Umbilical cord (tissue), 2 donors: ENCODE measurements at places on chromosomes 6 and 20. TPM values are rescaled to one million over a fixed set of nuclear protein-coding genes. Genes with fewer than 3 reads are reported as not detected.

DNA sequence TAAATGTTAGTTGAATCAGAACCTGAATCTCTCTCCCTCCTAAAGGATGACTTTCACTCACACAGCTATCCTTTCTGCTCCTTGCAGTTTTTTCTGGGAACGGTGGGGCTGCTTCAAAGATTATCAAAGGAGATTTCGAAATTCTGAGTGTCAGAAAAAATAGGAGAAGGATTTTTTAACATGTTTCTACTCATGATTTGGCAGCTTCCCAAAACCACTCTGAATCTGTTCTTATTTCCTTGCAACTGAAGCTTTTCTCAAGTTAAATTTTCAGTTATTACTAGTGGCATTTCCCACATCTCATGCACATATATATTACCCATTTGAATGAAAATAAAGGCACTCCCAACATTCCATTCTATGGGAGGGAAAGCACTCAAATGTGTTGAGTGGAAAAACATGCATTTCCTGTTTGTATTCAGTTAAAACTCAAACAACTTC, 123.6 kb downstream of the LCA5 start:
- peak; percentile 43 for DNase-seq

DNA sequence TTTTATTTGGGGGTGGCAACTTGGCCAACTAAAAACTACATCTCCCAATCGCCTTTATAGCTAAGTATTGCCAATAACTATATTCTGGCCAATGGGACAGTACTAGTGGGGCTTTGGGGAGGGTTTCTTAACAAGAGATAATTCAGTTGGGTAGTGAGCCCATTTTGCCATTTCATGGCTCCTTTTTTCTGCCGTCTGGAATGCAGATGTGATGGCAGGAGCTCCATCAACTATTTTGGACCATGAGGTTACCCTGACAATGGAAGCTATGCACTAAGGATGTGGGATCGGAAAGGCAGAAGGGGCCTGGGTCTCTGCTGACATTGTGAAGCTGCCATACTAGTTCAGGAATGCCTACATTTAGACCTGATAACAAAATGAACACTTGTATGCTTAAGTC, 67.0 kb upstream of the FOXC1 start:
- DNase-seq, result no peak

DNA sequence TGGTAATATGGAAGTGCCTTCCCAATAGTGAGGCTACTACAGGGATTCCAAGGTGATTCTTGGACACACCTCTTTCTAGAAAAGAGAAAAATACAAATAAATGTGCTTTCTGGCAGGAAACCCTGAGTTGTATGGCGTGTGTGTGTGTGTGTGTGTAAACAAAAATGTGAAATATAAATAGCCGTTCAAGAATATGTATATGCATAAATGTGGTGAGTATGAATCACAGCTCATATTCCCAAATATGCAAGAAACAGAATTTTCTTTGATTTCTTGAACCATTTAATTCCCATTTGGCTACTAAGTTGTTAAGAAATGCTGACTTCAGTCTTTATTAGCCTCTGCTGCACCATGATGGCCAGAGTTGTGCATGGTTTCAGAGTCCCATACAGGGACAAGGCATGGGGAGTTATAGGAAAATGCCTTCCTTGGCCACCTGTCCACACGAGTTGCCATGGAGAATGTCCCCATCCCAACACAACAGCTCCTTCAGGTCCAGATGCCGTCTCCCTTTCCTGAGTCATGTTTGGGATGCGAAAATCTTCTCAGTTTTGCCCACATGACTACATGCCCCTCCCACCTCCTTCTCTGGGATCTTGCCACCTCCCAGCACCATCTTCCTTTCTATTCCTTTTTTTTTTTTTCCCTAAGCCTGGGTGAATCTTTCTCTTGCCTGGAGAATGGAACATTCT, 312.4 kb upstream of the ECI2 start:
- DNase-seq, result no peak

GRCh38 chr6:122788663-122789181, 336 bp upstream of the SMPDL3A start:
- no peak for DNase-seq

- no peak for DNase-seq
These were observed 383.4 kb downstream of the GRIK2 start for GRCh38 chr6:101776919-101777350.

DNA sequence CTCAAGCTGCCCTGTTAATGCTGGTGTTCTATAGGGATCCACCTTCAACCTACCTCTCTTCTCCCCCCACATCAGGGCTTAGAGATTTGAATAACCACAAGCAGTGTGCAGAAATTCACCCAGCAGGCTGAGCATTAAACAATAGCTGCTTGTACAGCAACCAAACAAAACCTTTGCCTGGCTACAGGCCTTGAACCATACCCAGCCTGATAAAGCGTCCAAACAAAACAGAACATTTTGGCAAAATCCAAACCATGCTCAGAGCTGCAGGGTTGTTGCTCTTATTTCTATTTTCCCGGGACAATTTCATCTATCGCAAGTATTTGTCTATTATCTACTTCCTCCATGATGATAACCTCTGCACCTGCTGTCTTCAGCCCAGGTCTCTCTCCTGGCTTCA, 142.3 kb downstream of the UNC5CL start:
- no peak for DNase-seq

DNA sequence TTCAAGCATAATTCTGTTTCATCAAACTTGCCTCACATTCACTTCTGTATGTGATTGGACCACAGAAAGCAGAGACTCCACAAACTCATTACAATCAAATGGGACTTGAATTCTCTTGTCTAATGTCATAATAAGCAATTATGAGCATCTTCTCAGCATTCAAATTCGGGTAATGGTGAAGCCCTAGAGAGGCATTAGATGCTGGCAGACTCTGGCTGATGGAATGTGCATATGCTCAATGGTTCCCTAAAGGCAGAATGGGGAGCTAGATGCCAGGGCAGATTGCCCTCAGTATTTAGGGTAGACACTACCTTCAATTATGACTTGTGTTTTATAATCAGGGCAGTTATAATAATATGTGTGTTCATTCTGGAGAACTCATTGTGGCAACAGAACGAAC, 127.9 kb downstream of the HDGFL1 start:
- DNase-seq, result no peak

DNA sequence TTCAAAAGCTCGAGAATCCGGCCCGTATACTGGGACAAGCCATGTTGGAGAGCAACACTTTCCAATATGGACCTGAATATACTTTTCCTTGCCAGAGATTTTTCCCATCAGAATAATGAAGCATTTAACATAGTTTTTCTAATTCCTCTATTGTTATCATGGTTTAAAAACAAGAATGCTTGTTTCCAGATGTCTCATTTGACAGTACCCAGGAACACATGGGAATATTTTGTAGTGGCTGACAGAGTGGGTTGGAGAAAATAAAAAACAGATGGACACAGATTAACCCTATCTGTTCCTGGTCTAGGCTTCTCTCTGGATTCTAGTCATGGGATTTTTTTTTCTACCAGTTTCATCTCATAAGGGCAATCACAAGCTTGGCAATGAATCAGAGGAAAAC, 164.8 kb upstream of the CEP162 start:
- DNase-seq, result no peak

DNA sequence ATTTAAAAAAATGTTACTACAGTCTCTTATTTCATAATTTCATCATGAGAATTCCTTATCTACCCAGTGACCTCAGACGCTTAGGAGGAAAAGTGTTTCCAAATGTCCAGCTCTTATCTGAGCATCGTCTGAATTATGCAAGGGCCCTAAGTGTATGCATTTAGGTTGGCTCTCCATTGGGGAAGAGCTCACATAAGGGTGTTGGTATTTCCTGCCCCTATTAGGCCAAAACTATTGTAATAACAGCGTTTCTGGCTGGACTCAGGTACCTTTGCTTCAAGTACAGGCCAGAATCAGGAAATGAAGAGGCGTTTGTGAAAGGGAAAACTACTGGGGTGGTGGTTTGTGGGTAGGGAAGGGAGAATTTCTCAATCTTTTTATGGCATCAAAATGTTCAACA, 40.4 kb upstream of the SGK1 start:
- peak; percentile 38 for DNase-seq

- DNase-seq, result no peak
These were observed 216.9 kb downstream of the GMDS start for GRCh38 chr6:2028457-2029038.

GRCh38 chr20:16732506-16733152, 2.8 kb downstream of the SNRPB2 start:
- no peak for DNase-seq

- DNase-seq, result no peak
These were observed 401.7 kb downstream of the ZFAND3 start for GRCh38 chr6:38221251-38221650.

GRCh38 chr6:11754625-11755271, 23.9 kb downstream of the ADTRP start:
- DNase-seq, result peak; percentile 53

- no peak for DNase-seq
These were observed 245.0 kb downstream of the GMPR start for GRCh38 chr6:16483315-16483875.

DNA sequence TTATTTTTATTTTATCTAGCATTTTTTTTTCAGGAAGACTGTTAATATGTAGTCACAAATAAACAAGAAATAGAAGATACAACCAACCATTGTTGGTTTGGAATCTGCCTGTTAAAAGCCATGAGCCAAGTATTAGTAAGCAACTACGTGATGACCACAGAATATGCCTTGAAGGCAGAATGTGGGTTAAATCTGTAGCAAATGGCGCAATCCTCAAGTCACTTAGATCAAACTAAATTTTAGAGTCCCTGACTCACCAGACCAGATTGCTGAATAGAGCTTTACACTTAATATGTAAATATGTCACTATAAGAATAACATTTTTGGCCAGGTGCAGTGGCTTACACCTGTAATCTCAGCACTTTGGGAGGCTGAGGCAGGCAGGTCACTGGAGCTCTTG, 800.1 kb upstream of the CITED2 start:
- DNase-seq, result no peak

DNA sequence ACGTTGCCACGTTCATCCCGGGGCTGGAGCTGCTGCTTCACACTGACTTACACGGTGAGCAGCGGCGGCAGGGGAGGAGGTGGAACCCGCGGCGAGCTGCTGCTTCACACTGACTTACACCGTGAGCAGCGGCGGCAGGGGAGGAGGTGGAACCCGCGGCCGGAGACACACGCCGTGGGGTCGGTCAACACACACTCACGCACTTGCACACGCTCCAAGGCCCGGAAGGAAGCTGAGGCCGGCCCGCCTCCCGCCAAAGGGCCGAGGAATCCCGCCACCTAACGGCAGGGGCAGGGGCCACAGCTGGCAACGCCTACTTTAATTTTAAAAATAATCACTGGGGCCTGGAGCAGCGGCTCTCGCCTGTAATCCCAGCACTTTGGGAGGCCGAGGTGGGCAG, 94.4 kb upstream of the FOXC1 start:
- no peak for DNase-seq

DNA sequence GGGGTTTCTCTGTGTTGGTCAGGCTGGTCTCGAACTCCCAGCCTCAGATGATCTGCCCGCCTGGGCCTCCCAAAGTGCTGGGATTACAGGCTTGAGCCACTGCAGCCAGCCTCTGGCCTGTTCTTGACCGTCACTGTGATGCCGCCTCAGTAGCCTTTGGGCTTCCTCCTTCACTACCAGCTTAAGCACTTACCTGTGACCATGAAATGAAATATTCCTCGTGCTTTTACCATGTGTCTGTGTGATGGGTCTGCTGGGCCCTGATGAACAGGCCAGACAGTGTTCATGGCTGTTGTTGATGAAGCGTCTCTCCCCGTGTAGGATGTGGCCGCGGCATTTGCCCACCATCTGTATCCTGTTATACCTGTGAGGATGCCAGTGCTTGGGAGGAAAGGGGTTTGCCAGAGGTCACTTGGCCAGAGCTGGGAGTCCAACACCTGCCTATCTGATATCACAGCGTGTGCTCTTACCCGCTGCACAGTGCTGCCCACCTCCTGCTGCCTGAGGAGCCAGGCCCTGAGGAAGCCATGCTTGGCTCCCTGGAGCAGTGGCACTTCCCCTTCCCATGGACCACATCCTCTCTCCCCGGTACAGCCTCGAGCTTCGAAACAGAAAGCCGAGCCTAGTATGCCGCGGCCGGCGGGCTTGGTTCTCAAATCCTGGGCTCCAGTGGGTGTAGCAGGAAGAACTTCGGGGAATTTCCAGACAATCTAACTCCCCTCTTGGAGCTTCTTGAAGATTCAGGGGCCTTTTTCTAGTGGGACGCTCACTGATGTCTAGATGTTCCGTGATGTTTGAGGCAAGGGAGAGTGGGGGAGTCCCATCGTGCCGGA, 167.9 kb downstream of the ZDHHC14 start:
- no peak for DNase-seq

- no peak for DNase-seq
These were observed 90.9 kb downstream of the PRND start for GRCh38 chr20:4812641-4813075.

DNA sequence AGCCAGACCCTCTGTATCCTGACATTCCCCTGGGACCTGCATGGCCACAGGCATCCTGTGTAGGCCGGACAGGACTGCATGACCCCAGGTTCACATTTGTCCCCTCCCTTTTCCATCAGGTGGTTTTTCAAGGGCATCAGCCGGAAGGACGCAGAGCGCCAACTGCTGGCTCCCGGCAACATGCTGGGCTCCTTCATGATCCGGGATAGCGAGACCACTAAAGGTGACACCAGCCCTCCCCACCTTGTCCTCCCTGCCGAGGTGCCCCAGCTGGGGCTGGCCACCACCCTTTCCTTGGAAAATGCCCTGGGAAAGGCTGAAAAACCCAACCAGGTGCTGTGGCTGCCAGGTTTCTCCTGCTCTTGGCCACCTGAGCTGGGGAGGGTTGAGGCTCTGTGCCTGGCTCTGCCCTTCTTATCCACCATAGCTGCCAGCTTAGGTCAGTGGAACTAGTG, 27.6 kb downstream of the HCK start:
- no peak for DNase-seq

- no peak for DNase-seq
These were observed 60.0 kb downstream of the CD83 start for GRCh38 chr6:14177413-14178082.

DNA sequence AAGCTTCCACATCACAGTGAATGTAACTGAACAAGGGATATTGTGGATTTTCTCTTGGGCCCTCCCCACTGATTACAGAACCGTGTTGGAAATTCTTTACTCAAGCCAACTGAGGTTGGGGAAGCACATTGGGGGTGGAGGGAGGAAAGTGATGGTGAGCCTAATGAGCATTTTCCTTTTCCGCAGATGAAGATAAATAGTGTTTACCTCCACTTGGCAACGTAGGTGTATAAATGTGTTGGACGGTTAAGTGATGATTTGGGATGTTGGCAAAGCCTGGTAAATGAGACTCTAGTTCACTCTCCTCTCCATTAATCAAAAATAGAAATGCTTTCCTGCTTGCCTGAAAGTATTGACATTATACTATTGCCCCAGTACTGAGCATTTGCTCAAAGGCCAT, 27.1 kb upstream of the NRN1 start:
- DNase-seq, result no peak

- no peak for DNase-seq
These were observed 76.2 kb upstream of the OLIG3 start for GRCh38 chr6:137570393-137570792.

GRCh38 chr6:158009114-158009891, 27.6 kb downstream of the SYNJ2 start:
- peak; percentile 72 for DNase-seq

Gene PRSS16
- not detected for total RNA-seq

Gene PMEPA1
- 14.7 TPM for total RNA-seq

Gene TFAP2C
- total RNA-seq, result 6.7 TPM

Gene HLA-DOA
- total RNA-seq, result 0.72 TPM

Gene FHL5
- 18.1 TPM for total RNA-seq

Gene HSPA1L
- 1.4 TPM for total RNA-seq

Gene PPP1R14C
- total RNA-seq, result 10.8 TPM

Gene TMEM200A
- total RNA-seq, result 22.1 TPM

Gene SNX3
- 185 TPM for total RNA-seq

Gene PRPH2
- total RNA-seq, result 1.4 TPM

Gene STAU1
- total RNA-seq, result 36.1 TPM

Gene PLAGL2
- total RNA-seq, result 1.2 TPM

Gene RHAG
- not detected for total RNA-seq

Gene IL20RA
- 5.1 TPM for total RNA-seq

Gene DCBLD1
- total RNA-seq, result 28.2 TPM
